Activated CD4-positive, CD25-positive, alpha-beta regulatory T cell treated with anti-CD3 and anti-CD28 coated beads, Interleukin-2, amount 50 U/mL, for 24 hours (primary cell): ENCODE measurements at places on chromosomes 3 and 15.

- ATAC-seq = no peak
Observed at GRCh38 chr15:61227950-61228936, 859 bp downstream of the RORA start.

DNA sequence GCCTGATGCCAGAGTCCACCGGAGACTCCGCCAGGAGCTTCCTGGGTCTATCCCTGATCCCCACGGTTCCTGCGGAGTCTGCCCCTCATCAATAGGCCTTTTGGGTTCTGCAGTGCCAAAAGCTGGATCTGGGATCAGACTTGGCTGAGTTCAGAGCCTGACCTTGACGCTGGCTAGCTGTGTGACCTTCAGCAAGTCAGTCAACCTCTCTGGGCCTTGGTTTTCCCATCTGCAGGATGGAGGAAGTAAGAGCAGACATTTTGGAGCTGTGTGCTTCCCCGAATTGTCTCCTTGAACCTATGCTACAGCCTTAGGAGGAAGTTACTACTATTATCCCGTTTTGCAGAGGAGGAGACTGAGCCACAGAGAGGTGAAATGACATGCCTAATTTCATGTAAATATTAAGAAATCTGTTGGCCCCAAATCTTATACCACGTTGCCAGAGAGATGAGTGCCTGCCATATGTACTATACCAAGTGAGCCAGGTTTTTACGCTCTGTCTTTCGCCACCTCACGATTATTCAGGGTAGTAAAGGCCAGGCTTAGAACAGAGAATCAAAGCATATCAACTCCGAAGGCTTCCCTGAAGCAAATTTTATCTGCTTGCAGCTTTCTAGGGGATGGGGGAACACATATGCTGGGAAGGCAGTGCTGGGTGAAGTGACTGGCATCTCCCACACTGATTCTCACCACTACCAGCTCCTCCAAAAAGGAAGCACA is 112.5 kb downstream of the SRGAP3 start:
- ATAC-seq = no peak

DNA sequence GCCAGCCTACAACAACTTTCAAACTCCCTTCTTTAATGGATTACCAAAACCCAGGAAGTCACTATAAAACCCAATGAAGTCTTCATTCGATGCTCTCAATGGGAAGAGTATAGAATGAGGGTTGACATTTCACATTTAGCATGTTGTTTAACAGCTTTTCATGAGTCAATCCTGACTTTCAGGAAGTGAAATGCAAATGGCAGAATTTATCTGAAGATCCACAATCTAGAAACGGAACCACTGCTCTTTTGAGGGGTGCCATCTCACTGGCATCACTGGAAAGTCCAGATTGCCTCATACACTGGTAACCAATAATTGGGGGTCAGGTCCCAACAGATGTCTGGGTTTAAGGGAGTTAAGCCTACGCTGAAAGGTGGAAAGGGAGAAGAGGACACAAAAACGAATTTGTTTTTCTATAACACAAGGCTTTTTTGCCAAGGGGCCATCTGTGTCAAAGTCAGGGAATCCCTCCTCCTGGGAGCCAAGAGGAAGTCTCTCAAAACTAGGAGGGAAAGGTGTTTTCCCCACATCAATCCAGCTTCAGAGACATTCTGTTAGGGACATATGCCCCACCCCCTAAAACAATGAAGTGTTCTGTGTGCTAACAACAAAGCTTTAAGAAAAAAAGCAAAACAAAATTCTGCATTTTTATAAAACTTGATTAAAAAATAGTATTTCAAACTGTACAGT is 12.0 kb upstream of the ATP1B3 start:
- no peak for ATAC-seq

DNA sequence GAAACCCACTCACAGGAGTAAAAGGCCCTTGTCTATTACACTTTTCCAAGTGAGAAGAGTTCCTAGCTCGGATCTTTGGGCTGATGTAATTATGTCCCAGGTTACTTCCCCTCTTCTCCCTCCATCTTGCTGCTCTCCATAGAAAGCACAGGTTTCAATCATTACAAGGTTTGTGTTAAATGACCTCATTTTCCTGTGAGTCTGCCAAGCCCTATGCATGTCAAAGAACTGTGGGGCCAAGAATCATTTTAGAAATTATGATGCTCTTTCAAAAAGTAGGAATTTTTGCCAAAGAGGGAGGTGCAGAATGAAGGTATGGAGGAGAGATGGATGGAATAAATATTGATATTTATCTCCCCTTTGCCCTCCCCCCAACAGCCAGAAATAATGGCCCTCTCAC is 129.3 kb upstream of the TPM1 start:
- no peak for ATAC-seq

DNA sequence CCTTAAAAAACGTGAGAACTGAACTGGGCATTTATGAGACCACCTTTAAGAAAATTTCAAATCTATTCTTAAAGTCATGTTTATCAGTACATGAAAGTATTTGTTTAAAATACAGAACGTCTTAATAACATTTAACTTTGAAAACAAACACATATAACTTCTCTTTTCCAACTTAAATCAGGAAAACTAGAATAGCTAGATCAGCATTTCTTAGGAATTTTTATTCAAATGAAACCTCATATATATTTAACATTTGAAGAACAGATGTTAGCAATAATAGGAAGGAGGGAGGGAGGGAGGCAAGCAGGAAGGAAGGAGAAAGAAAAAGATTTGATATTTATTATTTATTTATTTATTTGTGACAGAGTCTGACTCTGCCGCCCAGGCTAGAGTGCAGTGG is 120.2 kb downstream of the NR1I2 start:
- no peak for ATAC-seq

- ATAC-seq = no peak
Observed at GRCh38 chr3:16332904-16333426, 68.0 kb downstream of the OXNAD1 start.

DNA sequence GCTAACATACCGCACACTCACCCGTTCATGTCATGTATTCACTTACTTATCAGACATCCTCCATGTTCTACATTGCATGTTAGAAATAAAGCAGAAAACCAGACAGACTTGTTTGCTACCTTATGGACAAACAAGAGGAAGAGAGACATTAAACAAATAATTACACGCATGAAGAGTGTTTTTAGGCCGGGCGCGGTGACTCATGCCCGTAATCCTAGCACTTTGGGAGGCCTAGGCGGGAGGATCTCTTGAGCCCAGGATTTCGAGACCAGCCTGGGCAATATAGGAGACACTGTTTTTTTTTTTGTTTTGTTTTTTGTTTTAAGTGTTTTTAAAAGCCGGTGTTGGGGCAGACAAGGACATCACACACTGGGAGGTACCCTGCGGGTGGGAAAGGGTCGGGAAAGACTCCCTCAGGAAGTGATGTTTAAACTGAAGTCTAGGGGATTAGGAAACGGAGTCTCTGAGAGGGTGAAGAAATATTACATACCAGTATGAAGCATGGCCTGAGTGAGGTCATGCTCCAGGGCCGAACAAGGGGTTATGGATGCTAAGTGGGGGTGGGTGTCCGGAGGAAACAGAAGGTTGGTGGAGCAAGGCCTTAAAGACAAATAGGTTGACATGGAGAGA is 2.1 kb upstream of the USP3 start:
- ATAC-seq = no peak

DNA sequence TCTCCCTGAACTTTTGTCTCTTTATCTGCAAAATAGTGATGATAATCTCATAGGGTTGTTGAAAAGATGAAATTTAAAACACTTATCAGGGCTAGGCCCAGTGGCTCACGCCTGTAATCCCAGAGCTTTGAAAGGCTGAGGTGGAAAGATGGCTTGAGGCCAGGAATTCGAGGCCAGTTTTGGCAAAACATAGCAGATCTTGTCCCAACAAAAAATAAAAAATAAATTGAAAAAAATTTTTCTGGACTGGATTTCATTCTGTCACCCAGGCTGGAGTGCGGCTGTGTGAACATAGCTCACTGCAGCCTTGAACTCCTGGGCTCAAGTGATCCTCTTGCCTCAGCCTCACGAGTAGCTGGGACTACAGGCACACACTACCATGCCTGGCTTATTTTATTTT is 29.6 kb downstream of the LMLN start:
- no peak for ATAC-seq
